Activated CD8-positive, alpha-beta memory T cell treated with anti-CD3 and anti-CD28 coated beads, Interleukin-2, amount 10 ng/mL, durations not matched to agents 7 days and 5 days (primary cell): ENCODE measurements at places on chromosomes 5 and 9. TPM values are rescaled to one million over a fixed set of nuclear protein-coding genes. Genes with fewer than 3 reads are reported as not detected.
A peak's percentile ranks its signal among the peaks of the same experiment; 100 is the strongest.

Gene PCDHB11
- not detected for total RNA-seq

Gene GPX8
- total RNA-seq: not detected

Gene ARHGEF39
- total RNA-seq: 21.1 TPM

Gene ADGRV1
- total RNA-seq: not detected

Gene PPP2R2B
- 17.0 TPM for total RNA-seq

Gene IFNE
- total RNA-seq: not detected

Gene MTAP
- total RNA-seq: 44.9 TPM

Gene ZBED3
- 0.58 TPM for total RNA-seq

Gene CCDC187
- not detected for total RNA-seq

Gene INSL6
- total RNA-seq: not detected

Gene SLC36A3
- total RNA-seq: not detected

Gene KCNIP1
- total RNA-seq: not detected

Gene CCDC192
- not detected for total RNA-seq

DNA sequence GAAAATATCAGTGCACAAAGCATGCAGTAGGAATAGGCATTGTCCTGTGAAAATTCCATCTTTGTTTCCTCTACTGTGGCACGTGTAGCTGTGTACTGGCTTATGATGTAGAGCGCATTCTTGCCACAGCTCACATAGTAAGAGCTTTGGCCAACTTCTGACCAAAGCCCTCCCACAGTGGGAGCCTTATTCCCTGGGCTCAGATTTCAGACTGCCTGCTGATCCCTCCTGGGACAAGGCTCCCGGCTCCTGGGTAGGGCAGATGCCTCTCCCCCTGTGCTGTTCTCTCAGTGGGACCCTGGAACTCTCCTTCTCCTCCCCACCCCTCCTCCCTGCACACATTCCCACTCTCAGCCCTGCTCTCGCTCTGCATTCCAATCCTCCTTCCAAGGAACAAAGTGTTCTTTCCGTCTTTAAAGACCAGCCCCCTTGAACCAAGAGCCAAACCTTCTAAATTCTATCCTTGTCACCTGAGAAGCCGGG is 17.5 kb downstream of the LCP2 start:
- no peak for DNase-seq

DNA sequence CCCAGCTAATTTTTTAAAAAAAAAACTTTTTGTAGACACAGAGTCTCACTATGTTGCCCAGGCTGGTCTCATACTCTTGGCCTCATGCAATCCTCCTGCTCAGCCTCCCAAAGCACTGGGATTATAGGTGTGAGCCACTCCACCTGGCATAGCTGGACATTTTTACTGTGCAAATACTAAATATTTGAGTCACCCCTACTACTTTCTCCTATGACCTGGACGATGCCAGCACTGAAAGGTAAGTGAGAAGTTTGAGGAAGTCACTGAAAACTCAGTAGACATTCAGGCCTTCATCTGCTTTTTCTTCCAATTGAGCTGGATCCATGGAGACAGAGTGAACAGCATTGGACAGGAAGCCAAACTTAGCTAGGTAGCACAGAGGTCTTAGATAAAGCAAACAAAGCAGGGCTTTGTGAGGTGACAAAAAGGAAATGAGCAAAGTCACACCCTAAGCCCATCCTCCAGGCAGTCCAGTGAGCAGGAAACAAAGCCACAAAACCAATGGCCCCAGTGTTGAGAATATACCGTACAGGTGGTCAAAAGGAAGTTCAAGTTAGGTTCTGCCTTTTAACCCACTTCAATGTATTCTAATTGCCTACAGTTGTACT is 192.6 kb upstream of the RASA1 start:
- peak; percentile 82 for DNase-seq

GRCh38 chr5:54862036-54862435 is 123.4 kb downstream of the ESM1 start:
- DNase-seq: no peak

DNA sequence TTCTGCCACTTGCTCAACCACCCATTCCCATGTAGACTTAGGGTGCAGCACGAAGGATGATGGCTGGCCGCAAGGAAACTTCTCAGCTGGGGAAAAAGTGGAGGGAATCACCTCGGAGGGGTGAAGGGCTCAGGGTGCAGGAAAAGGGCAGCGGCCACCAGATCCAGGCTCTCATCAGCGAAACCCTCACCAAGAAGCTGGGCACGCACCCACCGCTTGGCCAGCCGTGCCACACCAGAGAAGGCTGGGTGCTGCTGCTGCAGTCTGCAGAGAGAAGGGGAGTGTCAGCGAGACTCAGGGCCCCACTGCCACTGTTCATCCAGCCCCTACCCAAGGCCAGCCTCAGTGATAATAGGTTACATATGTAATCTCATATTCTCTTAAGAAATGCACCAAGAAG is 8.6 kb downstream of the NOL6 start:
- DNase-seq: no peak

GRCh38 chr9:69964446-69964845 is 79.2 kb upstream of the MAMDC2 start:
- no peak for DNase-seq

DNA sequence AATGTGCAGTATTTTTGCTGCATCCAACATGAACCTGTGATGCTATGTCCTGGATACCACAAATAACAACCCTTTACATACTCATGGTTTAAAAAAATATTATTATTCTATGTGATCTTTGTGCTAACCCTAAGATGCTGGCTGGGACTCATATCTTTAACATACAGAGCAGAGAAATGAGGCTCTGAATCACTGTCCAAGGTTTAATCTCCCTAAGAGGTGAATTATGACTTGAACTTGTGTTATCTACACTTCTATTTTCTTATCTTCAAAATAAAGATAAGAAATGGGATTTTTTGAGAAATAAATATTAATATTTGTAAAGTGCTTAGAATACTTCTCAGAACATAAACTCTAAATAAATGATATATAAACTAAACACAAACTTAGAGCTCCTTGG is 68.8 kb upstream of the GRIA1 start:
- DNase-seq: no peak

GRCh38 chr5:96410013-96410412 is 23.0 kb downstream of the PCSK1 start:
- DNase-seq: no peak

DNA sequence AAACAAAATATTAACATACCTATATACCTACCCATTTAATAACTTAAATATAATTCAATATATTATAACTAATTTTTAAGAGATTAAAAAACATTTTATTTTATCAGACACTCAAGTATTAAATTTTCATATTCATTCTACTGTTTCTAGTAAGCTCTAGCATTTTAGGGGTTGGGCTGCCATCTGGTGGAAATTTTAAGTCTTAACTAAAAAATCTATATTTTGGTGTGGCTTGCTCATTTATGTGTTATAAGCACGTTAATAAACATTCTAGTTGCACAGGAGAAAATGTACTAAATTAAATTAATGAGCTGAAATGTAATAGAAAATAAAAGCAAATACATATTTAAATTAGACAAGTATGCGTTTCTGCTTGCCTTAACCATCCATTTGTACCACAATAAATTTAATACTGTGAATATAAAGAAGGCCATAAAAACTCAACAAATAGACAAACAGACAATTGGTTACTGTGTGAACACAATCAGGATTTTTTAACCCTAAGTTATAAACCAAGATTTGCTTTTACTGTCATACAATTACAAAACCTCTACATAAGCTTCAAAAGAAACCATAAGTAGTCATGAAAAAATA is 1728.3 kb upstream of the CDH9 start:
- no peak for DNase-seq

DNA sequence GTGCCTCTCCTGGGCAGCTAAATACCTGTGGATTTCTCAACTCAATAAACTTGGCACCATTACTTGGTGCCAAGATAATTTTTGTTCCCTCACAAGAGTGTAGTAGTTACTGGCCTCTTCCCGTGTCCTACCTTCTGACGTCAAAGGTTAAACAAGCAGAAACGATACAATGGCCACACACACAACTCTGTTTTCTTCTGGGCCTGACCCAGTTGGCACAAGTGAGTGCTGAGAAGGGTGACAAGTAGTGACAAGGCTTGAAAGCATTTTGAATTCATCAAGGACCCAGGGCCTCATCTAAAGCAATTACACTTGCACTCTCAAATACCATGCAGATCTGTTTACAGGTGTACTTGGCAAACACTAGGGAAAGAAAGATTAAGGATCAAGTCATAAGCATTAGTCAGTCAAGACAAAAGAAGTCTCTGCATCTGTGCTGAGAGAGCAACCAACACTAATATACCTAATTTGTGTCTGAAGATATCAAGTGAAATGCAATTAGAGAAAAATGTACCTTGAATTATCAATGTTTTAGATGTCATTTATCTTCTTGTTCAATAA is 30.8 kb downstream of the RASEF start:
- no peak for DNase-seq

- no peak for DNase-seq
These were observed 290.2 kb upstream of the POU5F2 start for GRCh38 chr5:94031631-94032030.

GRCh38 chr5:42807722-42808447 is 3.8 kb downstream of the SELENOP start:
- DNase-seq: no peak

GRCh38 chr5:178259623-178260536 is 27.3 kb upstream of the PHYKPL start:
- DNase-seq: no peak

DNA sequence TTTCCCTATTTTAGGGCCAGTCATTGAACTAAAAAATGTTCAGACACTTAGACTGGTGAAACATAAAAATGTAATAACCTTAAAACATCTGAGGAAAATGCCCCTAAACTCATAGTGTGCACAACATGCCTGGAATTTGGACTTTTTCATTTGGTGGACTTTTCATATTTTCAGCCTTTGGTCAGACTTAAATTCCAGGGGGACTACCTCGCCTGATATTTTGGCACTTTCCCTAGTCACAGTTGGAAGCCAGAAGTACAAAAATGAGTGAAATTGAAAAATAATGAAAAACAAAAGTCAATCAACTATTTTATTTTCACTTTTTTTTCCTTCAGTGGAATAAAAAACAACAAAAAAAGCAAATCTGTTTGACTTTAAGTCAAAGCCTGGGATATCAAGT is 256.2 kb downstream of the ACTL7B start:
- DNase-seq: no peak

GRCh38 chr5:128870373-128870772 is 94.9 kb upstream of the SLC27A6 start:
- no peak for DNase-seq

DNA sequence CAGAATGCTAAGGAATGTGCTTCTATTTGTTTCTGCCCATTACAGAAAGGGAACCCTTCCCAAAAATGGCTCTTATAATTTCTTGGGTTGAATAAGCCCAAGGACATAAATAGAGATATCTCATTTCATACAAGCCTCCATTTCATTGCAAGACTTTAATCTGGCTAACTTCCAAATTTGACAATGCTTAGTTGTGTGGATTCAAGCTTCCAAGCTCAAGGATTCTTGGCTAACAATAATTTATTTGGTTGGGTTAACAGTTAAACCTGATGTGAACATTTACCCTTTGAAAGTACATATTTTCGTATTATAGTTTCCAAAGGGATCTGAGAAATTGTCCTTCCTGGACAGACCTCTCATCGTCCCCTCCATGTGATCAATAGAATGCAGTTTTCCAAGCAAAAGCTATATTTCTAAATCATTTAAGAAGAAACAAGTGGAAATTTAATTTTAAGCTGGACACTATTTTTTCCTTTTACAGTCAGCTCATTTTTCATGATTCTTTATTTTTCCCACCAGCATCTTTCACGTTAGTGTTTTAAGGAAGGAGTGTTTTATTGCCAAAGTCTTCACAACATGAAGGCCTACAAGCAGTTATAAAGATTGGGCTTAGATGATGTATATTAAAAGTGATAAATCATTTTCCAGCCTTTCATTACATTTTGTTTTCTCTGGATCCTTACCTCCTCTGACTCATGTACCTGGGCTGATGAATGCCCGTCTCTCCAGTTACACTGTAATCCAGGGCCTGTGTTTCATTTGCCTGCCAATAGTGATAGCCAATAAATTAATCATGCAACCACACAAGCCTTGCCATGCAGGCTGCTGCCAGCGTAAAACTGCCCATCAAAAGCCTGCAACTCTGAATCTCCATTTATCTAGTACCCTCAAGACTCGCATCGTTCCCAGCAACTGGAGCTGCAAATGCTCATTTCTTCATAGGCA is 176.7 kb downstream of the NTRK2 start:
- no peak for DNase-seq

DNA sequence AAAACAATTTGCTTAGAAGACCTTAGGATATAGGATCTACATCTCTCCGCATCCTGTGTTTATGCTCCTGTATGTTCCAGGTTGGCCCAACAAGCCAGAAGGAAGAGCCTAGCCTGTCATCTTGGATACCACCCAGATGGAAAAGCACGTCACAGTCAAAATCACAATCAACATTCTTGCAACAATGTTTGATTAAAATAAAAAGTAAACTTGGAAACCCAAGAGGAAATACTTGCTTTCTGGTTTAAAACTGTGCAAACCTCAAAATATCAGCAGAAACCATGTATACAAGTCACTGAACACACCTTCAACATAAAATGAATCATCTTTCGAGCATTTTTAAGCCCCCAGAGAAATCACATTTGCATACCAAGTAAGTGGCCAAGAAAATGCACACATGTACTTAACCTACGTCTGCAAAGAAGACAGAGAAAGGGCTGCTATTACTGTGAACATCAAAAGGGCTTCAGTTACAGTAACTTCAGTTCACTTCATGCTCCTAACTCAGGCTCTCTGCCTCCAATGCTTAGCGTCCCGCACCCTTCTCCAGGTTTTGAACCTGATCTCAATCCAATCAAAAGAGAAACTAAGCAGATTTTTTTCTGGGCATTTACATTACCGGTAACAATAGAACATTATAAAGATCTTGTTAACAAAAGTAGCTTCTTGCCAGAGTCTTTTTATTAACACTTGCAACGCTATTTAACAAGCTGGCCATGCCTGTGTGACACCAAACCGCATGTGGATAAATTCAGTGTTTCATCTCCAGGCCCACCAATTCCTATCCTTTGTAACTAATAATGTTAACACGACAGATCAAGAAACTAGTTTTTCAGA is 1.3 kb downstream of the ENC1 start:
- DNase-seq: no peak

GRCh38 chr5:68139611-68140441 is 75.7 kb upstream of the PIK3R1 start:
- no peak for DNase-seq

DNA sequence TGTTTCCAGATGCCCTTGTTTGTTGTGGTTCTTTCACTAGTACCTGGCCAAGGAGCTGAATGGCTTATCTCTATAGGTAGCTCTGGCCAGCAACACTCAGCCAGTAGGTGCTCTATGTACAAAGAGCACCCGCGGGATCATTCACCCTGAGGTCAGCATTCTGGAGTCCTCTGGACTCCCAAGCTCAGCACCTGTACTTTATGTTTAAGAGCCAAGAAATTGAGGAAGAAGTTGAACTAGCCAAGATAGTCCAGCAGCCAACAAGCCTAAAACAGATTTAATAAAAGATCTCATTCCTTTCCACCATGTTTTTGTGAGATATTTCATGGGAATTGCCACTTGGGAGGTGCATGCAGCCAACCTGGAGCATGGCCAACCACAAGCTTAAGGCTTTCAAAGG is 242.6 kb upstream of the PAPPA start:
- no peak for DNase-seq

DNA sequence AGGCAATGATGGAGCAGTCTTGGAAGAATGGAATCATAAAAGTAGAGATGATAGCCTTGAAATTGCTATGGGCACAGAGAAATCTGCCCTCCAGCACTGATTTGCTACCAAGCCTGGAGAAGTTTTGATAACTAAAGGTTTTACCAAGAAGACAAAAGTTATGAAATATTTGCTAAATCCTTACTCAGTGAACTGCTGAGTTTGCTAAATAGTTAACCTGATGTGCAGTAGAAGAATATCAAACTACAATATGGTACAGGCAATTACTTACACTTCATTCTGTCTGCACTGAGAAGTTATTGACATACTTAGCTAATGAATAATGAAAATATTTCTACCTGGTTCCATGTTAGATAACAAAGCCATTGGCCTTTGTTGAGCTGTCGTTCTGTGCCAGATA is 124.5 kb downstream of the SGCD start:
- no peak for DNase-seq
